ENCODE measurements at places on chromosomes 6 and 20.

- DNase-seq, result no peak
Observed at GRCh38 chr20:58642441-58642840, 8.6 kb upstream of the STX16 start.

DNA sequence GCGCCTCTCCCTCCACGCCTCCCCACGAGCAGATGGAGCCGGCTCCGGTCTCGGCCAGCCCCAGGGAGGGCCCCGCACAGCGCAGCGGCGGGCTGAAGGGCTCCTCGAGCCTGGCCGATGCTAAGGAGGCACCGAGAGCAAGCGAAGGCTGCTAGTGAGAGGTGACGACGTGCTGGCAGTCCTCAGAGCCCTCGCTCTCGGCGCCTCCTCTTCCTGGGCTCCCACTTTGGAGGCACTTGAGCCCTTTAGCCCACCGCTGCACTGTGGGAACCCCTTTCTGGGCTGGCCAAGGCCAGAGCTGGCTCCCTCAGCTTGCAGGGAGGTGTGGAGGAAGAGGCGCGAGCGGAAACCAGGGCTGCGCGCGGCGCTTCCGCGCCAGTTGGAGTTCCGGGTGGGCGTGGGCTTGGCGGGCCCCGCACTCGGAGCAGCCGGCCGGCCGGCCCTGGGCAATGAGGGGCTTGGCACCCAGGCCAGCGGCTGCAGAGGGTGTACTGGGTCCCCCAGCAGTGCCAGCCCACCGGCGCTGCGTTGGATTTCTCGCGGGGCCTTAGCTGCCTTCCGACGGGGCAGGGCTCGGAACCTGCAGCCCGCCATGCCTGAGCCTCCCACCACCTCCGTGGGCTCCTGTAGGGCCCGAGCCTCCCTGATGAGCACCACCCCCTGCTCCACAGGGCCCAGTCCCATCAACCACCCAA is 2.5 kb upstream of the TMEM14C start:
- peak; percentile 47 for DNase-seq

DNA sequence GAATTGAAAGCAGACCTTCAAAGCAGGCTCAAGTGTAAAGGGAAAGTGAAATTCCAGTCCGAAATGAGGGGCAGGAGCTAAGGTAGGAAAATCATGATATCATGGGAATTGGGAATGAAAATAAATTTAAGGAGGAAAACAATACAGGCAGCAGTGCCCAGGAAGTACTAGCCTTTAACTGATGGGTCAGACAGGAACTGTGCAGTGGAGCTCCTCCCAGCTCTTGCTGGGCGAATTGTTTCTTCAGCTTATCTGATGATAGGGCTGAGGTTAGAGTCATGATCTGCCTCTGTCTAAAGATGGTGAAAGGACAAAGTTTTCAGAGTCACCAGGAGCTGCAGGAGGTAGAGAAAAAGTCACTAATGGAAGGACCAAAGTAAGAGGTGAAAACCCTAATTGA is 457.9 kb upstream of the PTCHD4 start:
- no peak for DNase-seq

- no peak for DNase-seq
Observed at GRCh38 chr20:50049442-50050026, 63.4 kb downstream of the UBE2V1 start.

DNA sequence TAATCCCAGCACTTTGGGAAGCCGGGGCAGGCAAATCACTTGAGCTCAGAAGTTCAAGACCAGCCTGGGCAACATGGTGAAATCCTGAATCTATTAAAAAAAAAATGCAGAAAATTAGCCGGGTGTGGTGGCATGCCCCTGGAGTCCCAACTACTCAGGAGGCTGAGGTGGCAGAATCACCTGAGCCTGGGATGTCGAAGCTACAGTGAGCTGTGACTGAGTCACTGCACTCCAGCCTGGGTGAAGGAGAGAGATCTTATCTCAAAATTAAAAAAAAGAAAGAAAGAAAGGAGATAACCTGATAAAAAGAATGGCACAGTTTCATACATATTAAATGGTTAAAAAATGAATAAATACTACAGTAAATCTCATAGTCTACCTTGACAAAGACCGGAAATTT is 123.6 kb upstream of the TNFAIP3 start:
- no peak for DNase-seq

- no peak for DNase-seq
Observed at GRCh38 chr6:14211562-14211942, 94.0 kb downstream of the CD83 start.

DNA sequence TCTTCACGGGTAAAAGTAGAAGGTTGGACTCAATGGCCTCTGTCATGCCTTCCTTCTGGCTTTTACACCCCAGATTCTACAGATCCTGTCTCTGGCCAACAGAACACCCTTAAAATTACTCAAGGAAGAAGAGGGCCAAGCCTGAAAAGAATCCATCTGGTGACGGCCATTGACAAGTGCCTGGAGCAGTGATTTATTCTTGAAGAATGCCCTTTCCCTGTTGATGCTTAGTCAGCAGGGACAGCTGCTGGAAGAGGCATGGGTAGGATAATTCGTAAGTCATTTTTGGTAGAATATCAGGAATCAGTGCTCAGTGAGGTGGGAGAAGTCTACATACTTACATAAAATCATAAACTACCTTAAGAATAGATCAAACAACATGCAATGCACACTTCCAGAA is 397.9 kb downstream of the SAMD5 start:
- no peak for DNase-seq

DNA sequence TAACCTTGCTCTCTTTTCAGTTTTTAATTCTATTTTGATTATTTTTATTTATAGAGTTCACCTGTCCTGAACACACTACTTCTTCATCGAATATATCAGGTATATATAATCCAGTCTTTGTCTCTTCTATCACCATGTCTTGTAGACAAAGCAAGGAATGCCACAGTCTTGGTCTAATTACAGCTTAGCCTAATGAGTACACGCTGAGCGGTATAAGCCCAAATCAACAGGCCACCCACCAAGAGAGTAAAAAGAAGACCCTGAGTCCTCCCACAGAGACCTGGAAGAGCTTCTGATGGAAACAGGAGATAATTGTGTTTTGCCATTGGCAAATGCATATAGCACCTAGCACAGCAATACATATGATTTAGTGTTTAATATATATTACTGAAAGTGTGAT is 68.7 kb upstream of the TCF21 start:
- DNase-seq, result peak; percentile 38

DNA sequence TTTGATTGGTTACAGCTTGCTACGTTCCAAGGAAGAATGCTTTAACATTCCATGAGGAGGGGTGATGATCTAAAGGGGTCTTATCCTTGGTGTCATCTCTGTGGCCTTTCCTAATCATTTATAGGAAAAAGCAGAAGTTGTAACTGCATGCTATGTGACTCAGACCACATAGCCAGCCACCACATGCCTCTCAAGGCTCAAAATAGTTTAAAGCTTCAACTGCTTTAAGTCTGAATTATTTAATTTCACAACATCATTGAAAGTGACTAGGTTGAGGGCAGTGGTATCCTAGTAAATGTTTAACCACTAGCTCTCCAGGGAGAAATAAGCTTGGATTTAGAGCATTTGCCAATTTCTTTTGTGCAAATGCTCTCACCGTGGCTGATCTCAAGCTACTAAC is 29.7 kb downstream of the MC3R start:
- no peak for DNase-seq

GRCh38 chr6:9496837-9497236 is 918.0 kb downstream of the TFAP2A start:
- no peak for DNase-seq

DNA sequence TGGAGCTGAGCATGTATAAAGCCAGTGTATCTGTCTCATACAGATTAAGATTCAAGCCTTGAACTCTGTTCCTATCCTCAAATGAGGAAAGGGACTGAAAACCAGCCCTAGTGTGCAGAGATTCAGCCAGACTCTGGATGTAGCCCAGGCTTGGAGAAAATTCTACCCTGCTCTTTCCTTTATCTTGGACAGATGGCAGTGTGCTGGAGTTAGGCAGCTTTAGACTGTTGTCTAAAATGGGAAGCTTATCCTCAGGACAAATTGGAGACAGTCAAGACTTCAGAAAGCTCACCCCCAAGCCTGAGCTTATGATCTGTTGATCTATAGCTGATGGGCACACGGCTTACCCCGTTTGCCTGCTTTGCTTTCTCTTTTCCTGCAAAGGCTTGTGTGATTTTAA is 1057.6 kb downstream of the KIF16B start:
- DNase-seq, result no peak

- no peak for DNase-seq
Observed at GRCh38 chr20:995170-995569, 6.9 kb downstream of the RSPO4 start.

DNA sequence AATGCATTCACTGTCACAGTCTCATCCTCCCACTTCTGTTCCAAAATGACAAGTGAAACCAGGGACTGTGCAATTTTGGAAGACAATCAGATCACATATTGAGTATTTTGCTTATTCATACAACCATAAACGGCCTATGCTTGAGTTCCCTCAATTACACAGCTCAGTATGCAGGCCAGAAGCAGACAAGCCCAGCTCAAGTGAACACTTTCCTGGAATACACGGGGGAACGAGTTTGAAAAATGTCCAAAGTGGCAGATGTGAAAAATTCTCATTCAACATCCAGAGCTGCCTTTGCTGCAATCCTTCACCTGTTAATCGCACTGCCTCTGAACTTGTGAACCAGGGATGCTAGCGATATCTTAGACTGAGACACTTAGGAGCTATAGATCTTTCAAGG is 190.2 kb downstream of the COL9A1 start:
- DNase-seq, result no peak

GRCh38 chr6:107318100-107318736 is 141.1 kb downstream of the PDSS2 start:
- DNase-seq, result peak; percentile 78

GRCh38 chr20:44208165-44208564 is 2.4 kb downstream of the OSER1 start:
- DNase-seq, result no peak

DNA sequence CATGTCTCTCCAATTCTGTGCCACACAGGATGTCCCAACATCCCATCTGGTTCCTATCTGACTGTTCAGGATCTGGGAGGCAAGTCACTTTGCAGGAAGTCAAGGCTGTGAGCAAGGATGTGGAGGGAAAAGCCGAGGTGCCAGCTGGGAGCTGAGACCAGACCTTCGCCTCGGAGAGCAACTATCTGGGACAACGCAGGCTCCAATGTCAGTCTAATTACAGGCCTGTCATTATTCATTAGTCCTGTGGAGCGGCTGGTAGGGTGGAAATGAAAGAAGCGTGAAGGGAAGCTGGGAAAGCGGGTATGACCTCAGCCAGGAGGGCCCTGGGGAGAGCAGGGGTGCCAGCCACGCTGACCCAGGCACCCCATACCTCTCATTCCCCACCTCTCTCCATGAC is 147.3 kb downstream of the UNC5CL start:
- peak; percentile 49 for DNase-seq

GRCh38 chr20:44888226-44889103 is 3.0 kb downstream of the YWHAB start:
- no peak for DNase-seq

- DNase-seq, result no peak
Observed at GRCh38 chr6:51301962-51302361, 483.3 kb downstream of the TFAP2B start.

DNA sequence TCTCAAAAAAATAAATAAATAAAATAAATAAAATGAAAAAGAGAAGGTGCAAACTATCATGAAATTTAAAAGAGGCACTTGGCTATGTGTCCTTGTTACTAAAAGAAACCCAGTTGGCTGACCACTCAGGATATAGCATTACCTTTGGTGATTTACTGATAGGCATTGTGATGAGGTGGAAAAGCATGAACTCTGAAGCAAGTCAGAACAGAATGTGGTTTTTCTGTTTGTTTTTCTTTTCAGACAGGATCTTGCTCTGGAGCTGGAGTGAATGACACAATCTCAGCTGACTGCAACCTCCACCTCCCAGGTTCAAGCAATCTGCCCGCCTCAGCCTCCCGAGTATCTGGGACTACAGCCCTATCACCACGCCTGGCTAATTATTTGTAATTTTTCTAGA is 31.9 kb downstream of the ZNF184 start:
- DNase-seq, result no peak

DNA sequence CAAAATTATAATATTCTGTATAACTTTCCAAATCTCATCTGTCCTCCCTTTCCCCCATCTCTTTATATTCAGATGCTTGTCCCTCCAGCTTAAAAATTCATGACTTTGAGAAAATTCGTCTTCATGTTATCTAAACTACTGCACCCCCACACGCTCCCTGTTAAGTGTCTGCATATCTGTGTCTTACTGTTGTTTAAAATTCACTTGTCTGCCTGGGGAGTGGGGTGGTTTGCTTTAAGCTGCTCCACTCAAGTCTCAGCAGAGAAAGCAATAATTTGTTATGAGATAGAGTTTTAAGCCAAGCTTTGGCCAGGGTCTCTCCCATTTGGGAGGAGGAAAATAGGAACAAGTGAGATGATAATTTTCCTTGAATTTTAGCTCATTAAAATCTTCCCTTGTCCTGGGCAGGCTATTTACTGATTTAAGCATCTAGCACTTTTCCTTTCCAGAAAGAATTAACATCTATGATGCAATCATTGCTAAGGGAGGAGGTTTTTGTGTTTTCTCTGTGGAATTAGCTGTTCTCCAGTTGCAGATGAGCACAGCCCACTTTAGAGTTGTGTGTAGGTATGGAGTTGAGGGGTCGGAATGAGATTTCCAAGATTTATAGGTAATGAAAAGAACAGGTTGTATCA is 36.8 kb downstream of the MTHFD1L start:
- DNase-seq, result no peak

- DNase-seq, result no peak
Observed at GRCh38 chr6:168218785-168219566, 100.6 kb downstream of the DACT2 start.

GRCh38 chr6:84095156-84095555 is 61.6 kb downstream of the MRAP2 start:
- no peak for DNase-seq

GRCh38 chr20:19048995-19049501 is 163.4 kb upstream of the SLC24A3 start:
- no peak for DNase-seq

DNA sequence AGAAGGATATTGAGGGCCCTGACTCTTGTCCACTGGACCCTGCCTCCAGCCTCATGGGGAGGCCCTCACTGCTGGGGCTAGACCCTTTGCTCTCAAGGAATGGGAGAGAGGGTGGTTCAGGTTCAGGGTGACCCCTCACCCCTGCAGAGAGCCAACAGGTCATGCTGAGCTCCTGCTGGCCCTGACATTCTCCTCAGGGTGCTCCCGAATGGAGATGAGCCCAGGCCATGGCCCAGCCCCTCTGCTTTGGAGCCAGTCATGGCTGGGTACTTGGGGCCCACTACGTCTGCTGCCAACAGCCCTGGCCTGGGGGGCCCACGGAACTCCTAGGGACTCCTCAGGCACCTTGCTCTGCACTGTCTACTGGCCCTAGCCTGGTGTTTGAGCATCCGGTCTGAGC is 49.2 kb upstream of the MLN start:
- no peak for DNase-seq

DNA sequence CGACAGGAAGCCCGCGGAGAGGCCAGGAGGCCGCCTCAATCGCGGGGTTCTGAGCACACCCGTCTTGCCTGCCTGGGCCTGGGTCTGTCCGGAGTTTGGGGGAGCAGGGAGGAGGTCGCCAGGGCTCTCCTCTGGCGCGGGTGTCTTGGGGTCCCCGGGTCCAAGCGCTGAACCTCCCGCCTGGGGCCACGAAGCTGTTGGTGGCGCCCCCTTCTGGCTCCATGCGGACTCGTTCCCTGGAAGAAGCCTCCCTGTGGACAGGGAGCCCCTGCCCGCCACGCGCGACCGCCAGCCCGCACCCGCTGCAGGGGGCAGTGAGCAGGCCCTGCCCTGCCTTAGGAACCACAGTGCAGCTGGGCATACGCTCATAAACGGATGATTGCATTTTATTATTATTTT is 44.7 kb downstream of the MCUR1 start:
- DNase-seq, result no peak

- no peak for DNase-seq
Observed at GRCh38 chr6:84774157-84774984, 10.0 kb upstream of the TBX18 start.

GRCh38 chr20:51011479-51011878 is 11.4 kb downstream of the KCNG1 start:
- DNase-seq, result no peak
